Natural killer cell treated with Interleukin-12 subunit alpha and Interleukin-12 subunit beta and Interleukin-15 and Interleukin-18, amount 100 ng/mL, for 72 hours (primary cell): ENCODE measurements at places on chromosomes 7 and 10. TPM values are rescaled to one million over a fixed set of nuclear protein-coding genes. Genes with fewer than 3 reads are reported as not detected.

Gene FOXP2
- total RNA-seq, result not detected

DNA sequence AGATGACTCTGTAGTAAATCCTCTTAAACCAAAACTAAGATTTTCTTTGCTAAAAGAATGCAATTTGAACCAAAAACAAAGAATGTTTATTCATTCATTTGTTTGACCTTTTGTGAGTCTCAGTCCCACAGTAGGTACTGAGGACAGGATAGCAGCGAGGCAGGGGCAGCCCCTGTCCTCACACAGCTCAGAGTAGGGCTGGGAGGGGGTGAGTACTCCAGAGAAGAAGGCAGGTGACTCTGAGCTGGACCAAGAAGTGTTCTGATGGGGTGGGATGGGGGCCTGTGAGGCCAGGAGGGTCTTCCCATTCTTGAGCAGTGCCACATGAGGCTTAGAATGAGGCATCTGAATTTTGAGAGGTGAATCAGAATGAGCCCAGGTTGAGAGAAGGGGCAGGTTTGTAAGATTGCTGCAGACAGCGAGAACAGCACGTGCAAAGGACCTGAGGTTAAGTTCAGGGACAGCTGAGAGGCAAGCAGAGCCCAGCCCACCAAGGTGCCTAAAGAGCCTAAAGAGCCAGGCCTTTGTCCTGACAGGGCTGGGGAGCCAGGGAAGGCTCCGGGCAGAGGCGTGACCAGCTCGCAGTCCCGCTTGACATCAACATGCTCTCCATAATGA lies 56.9 kb upstream of the CHST15 start:
- DNase-seq, result no peak

- no peak for DNase-seq
These were observed 5.0 kb upstream of the MSMB start for GRCh38 chr10:46050941-46051623.

Gene ANKRD2
- total RNA-seq, result not detected

- DNase-seq, result no peak
These were observed at the start of gene LLCFC1 for GRCh38 chr7:142939226-142939910. Gene LLCFC1, plus strand, starts transcription at chr7:142939484. Its CDS starts 138 bp downstream, at chr7:142939622.

- no peak for DNase-seq
These were observed 19.0 kb downstream of the NUDCD3 start for GRCh38 chr7:44471436-44471835.

GRCh38 chr10:5684971-5685763 lies 529 bp downstream of the TASOR2 start:
- DNase-seq, result peak; percentile 84

- DNase-seq, result no peak
These were observed 47.4 kb downstream of the ALOX5 start for GRCh38 chr10:45421221-45422097.

- no peak for DNase-seq
These were observed 64.5 kb upstream of the MPP7 start for GRCh38 chr10:28367413-28367812.

Gene CYP26C1
- 0.07 TPM for total RNA-seq

Gene FAM180A
- not detected for total RNA-seq

DNA sequence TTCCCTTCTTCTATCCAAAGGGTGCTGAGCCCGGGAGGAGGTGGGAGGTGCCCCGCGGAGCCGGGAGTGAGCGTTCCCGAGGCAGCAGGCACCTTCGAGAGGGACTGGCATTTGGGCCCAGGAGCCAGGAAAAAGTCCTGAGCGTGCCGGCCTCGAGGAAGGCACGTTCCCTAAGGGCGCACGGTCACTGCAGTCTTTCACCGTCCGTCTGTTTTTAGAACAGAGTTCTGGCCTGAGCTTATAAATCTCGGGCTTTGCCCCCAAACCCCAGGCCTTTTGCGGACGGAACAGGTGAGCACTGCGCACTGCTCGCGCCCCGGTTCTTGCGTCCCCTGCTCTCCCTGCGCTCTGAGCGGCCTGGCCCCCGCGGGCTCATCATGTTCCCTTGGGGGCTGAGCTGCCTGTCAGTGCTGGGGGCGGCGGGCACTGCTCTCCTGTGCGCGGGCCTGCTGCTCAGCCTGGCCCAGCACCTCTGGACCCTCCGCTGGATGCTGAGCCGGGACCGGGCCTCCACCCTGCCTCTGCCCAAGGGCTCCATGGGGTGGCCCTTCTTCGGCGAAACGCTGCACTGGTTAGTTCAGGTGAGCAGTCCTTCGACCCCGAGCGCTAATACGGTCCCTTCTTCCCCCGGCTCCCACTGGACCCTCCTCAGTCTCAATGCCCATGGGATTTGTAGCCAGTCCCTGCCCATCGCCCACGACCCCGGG lies 442 bp downstream of the CYP26C1 start:
- no peak for DNase-seq

DNA sequence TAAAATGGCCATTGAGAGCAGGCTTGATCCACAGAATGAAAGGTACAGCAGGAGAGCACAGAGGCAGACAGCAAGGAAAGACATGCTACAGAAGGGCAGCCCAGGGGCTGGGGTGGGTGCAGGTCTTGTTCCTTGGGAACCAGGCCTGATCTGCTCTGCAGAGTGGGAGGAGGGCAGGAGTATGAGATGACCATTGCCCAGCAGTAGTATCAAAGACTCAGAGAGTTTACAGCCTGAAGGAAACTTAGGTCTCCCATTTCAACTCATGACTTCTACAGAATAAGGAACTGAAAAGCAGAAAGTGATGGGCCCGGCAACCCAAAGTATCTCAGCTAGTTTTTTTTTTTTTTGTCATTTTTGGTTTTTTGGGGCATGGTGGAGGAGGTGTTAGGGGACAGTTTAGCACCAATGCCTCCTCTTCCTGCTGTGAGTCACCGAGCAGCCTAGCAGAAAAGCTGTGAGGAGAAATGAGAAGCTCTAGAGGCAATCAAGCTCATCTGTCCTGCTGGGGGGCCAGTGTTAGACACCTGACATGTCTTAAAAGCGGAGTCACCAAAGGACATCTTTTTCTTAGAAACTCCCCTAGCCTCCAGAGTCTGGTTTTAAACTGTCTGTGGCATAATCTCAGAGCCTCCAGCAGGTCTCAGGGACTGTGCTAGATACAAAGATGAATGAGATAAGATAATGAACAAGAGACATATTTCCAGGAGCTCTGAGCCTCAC lies 34.3 kb upstream of the HERPUD2 start:
- DNase-seq, result peak; percentile 82

Gene ASB10
- total RNA-seq, result not detected

DNA sequence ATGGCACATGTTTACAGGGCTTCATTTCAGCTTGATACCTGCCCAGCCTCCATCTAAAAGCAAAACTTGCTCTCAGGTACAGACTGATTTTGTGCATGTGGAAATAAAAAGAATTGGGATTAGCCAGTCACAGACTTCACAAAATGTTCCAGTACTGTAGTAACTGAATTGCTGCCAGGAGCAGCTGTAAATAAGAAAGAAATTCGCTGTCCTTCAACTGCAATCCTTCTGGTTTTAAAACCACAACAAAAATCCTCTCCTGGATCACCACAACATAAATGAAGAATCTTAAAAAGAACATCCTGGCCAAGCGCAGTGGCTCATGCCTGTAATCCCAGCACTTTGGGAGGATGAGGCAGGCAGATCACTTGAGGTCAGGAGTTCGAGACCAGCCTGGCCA lies 3.9 kb upstream of the MIOS start:
- no peak for DNase-seq

DNA sequence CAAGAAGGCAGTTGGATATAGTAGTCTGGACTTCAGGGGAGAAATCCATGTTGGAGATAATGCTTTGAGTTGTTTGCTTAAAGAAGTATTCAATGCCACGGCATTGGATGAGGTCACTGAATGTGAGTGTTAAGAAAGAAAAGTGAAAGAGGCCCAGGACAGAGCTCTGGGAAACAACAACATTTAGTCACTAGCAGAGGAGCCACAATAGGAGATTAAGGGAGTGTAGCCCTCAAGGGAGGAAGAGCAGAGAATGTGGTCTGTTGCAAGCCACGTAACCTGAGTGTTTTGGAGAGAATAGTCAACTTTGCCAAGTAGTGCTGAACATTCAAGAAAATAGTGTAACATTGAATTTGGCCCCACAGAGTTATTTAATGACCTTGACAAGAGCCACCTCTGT lies 114.7 kb downstream of the MYO3A start:
- DNase-seq, result no peak

- DNase-seq, result no peak
These were observed 60.6 kb upstream of the AUTS2 start for GRCh38 chr7:69537691-69538090.

DNA sequence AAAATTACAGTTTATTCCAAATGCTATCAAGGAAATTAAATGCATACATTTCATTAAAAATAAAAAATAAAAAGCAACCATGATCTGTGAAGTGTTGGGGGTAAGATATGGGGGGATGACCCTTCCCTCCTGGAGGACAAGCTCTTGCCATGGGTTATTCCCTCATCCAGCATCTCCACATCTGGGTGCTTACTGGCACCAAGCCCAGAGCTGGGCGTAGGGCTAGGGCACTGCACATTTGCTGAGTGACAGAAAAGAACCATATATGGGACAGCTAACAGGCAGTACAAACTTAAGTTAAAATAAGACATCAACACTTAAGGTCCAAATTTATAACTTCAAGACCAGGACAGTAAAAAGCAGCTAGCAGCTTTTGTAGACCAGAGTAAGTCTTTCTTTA lies 10.2 kb downstream of the CCDC6 start:
- no peak for DNase-seq

Gene INHBA
- 1.2 TPM for total RNA-seq

Gene SPDYE5
- total RNA-seq, result not detected

Gene PRKCQ
- total RNA-seq, result 55.3 TPM
